Transverse colon (tissue), 4 donors: ENCODE measurements at places on chromosomes 13 and 19. TPM values are rescaled to one million over a fixed set of nuclear protein-coding genes. Genes with fewer than 3 reads are reported as not detected.

DNA sequence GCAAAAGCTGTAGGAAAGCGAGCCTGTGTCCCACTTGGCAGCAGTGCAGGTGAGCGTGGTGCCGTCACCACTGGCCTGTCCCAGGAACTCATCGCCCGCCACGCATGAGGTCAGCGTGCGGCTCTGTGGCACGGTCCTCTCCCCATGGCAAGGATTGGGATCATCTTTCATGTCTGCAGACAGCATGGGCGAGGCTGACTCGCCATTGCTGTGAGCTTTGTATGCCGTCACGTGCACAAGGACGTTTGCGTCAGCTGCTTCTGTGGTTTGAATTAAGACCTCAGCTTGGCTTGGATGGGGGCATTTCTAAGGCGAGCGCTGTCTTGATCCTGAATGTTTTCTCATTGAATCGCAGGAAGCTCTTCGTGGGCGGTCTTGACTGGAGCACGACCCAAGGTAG, 9.8 kb downstream of the DAZAP1 start:
- no peak for DNase-seq

GRCh38 chr13:102097708-102098107, 304.1 kb downstream of the FGF14 start:
- no peak for DNase-seq

DNA sequence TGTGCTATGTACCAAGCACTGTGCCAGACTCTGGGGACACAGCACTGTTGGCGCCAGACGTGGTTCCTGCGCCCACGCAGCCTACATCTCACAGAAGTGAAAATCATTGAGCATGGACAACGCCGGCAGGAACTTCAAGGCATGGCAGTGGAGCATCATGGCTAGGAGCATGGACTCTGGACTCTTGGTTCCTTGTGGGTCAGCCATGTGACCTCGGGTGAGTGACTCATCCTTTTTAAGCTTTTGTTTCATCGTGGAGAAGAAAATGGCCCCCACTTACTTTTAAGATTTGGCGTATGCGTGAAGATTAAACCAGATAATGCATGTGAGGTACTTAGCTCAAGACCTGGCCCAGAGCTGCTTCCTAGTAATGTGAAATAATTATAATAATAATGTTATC, 988.5 kb downstream of the UQCRFS1 start:
- DNase-seq = no peak

DNA sequence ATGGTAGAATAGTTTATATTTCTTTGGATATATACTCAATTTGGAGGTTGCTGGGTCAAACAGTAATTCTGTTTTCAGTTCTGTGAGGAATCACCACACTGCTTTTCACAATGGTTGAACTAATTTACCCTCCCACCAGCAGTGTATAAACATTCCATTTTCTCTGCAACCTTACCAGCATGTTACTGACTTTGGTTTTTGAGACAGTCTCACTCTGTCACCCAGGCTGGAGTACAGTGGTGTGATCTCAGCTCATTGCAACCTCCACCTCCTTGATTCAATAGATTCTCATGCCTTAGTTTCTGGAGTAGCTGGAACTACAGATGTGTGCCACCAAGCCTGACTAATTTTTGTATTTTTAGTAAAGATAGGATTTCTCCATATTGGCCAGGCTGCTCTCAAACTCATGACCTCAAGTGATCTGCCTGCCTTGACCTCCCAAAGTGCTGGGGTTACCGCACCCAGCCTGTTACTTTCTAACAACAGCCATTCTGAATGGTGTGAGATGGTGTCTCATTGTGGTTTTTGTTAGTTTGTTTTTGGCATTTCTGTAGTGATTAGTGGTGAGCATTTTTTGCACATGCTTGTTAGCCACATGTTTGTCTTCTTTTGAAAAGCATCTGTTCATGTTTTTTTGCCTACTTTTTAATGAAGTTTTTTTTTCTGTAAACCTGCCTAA, 12.5 kb downstream of the ZNF714 start:
- DNase-seq = no peak

Gene ZFP28
- 0.20 TPM for total RNA-seq

GRCh38 chr13:78341032-78341431, 262.3 kb downstream of the POU4F1 start:
- DNase-seq = no peak

GRCh38 chr13:111262715-111263114, 57.7 kb upstream of the TEX29 start:
- DNase-seq = no peak

DNA sequence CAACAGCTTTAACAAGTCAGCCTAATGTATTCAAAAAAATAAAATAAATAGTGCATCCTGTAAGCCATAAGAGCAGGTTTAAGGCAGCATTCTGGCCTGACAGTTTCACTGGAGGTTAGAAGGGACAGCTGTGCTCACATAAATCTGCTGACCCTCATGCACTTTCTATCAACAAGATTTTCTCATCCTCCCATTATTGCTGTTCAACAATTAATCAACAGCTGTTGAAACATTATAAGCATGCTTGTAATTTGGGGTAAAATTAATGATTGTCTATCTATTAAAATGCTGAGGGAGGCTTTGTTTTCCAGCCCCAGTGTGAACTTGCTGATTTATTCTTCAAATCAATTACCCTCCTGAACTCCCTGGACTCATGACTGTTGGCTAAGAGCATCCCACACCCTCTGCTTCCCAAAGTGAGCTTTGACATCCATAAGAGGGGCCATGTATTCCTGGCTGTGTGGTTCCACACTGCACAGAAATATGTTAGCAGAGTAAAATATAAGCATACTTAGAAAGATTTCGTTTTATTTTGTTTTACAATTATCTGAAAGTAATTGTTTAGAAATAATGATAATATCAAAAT, 492.4 kb downstream of the EFNB2 start:
- DNase-seq = no peak

Gene KCNRG
- total RNA-seq = not detected

Gene OR10H1
- total RNA-seq = not detected

DNA sequence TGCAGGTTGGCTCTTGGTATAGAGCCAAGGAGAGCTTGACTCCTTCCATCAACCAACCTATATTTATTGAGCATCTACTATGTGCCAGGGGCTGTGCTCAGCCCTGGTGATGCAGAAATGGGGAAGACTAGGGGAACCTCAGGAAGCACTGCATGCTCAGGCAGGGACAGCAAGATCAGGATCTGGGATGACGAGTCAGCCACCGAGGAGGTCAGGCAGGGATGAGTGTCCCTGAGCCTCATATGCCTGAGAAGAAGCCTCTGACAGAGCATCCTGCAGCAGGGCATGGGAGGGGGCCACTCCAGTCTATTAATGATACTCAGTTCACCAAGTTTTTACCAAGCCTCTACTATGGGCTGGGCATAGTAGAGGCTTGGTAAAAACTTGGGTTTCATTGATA, 158.1 kb downstream of the KATNAL1 start:
- no peak for DNase-seq

DNA sequence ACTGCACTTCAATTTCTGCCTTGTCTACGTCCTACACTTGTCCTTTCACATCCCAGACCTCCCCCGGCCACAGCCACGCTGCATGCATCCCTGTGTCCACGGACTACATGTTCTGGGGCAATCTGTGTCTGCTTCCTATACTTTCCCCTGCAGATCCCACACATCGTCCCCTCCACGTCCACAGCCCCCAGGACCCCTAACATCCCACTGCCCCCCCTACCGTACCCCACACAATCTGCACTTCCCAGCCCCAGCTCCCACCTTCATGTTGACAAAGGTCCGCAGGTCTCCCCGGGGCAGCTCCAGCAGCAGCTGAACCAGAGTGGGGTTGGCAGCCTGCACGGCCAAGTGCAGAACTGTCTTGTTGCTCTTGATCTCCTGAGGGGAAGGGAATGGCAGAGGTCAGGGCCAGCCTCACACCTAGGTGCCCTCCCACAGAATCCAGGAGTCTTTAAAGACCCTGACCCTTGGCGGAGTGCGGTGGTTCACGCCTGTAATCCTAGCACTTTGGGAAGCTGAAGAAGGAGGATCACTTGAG, 10.2 kb downstream of the NFKBID start:
- DNase-seq = no peak
